ENCODE measurements at places on chromosomes 2 and 18.

DNA sequence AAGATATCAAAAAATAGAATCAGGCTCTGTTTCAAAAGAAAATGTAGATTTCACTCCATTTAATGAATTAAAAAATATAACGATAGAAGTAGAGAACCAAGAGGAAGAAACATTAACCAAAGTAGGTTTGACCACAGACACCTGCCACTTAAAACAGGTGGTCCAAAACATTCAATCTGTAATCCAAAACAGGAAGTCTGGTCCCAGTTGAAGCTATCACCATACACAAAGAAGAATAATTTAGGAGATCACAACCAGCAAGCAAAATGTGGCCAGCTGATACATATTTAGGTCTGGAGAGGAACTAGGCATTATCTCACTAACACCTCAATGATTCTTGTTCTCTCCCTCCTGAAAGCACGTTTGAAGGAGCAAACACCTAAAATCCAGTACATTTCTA lies 73.1 kb downstream of the FTCDNL1 start:
- DNase-seq: no peak
- no peaks in the 10 kb centered on the region for H3K27me3 ChIP-seq
- no peaks in the 10 kb centered on the region for H3K36me3 ChIP-seq
- H3K27ac ChIP-seq: no peak overlapping the region

DNA sequence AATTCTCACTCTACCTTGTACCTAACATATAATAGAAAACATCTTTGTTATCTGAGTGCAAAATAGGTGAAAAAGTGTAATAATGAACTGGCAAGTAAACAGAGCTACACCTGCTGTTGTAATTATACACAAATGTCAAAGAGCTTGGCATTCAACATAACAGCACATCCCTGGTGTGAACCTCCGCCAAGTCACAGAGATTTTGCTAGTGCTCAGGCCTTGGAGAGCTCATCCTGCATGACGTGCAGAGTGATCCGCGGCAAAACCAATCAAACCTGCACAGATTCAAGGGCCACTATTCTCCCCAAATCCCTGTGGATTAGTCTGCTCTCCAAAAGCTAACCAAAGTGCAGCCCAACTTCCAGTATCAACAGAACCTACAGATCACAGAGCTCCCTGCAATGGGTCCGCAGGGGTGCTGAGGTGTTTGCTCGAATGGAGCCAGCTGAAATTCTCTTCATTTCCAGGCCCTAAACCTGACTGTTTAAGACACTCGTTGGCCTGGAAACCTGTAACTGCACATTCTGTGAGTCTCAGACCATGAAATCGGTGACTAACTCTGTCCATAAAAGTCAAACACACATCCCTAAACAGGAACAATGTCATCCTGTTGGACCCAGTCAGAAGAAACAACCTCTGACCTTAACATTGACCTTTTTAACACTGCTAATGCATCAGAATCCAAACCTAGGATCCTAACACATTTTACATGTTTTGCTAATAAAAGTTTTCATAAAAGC lies 111.8 kb downstream of the EPB41L3 start:
- H3K4me1 ChIP-seq: no peaks in the 10 kb centered on the region
- H3K27me3 ChIP-seq: peaks cover 4% of the 10 kb centered on the region
- H3K27ac ChIP-seq: no peak overlapping the region

DNA sequence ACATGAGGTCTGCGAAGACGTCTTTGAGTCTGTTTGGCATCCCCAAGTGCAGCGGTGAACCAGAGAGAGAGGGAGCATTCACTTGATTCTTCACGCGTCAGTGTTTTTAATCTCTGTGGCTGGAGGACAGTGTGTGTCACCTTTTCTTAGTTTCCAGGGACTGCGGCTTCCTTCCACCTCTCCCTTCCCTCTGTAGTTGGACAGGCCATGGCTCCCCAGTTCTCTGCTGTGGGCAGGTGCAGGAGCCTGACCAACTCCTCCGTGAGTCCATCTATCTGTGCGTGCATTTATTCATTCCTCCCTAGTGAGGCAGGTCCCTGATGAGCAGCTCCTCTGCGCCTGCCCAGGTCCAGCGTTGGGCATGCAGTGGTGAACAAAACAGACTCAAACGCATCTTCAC lies 42.9 kb downstream of the AGAP1 start:
- no peak for DNase-seq
- no peaks in the 10 kb centered on the region for H3K27me3 ChIP-seq
- H3K36me3 ChIP-seq: no peaks in the 10 kb centered on the region
- H3K4me3 ChIP-seq: no peak overlapping the region

GRCh38 chr18:59052965-59053820 lies 86.5 kb upstream of the SEC11C start:
- no peak overlapping the region for H3K27ac ChIP-seq
- peaks cover 13% of the 10 kb centered on the region for H3K27me3 ChIP-seq
- DNase-seq: no peak
- H3K4me1 ChIP-seq: no peaks in the 10 kb centered on the region

DNA sequence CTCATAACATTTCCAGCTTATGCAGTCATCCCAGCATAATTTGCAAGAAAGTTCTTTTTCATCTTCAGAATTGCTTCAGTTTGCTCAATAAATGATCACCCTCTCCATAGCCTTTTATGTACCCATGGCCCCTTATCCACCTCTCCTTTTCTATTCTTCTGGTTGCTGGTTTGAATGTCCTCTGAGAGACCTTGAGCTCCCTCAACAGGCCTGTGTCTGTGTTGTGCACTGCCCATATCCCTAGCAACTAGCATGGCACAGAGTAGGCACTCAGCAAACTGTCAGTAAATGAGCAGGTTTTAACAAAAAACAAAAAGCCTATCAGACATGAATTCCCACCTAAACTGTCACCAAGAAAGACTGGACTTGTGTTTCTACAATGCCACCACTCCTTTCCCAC lies 160.5 kb downstream of the AKAIN1 start:
- no peaks in the 10 kb centered on the region for H3K4me1 ChIP-seq
- no peak overlapping the region for H3K4me3 ChIP-seq
- no peaks in the 10 kb centered on the region for H3K36me3 ChIP-seq
- H3K27me3 ChIP-seq: no peaks in the 10 kb centered on the region

All from activated CD8-positive, alpha-beta T cell treated with anti-CD3 and anti-CD28 coated beads, Interleukin-2, amount 10 ng/mL, durations not matched to agents 7 days and 5 days (primary cell).